H4 (cell line): ENCODE measurements at places on chromosomes 4 and X. TPM values are rescaled to one million over a fixed set of nuclear protein-coding genes. Genes with fewer than 3 reads are reported as not detected.

DNA sequence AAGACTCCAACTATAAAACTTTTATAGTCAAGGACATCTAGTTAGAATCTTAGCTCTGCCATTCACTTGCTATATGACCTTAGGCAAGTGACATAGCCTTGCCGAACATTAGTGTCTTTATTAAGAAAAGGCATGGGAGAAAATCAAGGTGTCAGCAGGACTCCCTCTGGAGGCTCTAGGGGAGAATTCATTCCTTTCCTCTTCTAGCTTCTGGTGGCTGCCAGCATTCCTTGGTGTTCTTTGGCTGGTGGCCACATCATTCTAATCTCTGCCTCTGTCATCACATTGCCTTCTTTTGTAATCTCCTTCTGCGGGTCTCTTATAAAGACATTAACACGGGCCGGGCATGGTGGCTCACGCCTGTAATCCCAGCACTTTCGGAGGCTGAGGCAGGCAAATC is 99.8 kb downstream of the PPP1R2C start:
- DNase-seq = peak; percentile 48

GRCh38 chrX:107978707-107979307 is 3.4 kb downstream of the TEX13B start:
- DNase-seq = peak; percentile 9

DNA sequence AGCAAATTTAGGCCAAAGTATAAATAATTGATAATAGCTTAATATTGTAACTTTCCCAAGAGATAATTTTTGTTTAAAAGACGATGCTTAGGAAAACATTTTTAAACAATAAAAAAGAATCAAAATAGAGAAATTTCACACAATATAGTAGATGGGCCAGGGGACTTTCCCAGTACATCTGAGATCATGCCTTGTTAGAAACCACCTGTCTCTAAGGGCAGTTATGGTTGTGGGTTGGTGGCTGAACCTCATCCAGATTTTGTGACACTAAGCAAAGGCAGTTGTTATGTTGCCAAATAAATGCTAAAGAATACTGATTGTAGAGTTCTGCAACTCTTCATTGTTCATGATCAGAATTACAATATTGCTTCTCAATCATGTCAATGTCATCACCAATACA is 270.6 kb downstream of the BANK1 start:
- DNase-seq = no peak

GRCh38 chrX:101745046-101745445 is 85.4 kb upstream of the ARMCX2 start:
- DNase-seq = no peak

DNA sequence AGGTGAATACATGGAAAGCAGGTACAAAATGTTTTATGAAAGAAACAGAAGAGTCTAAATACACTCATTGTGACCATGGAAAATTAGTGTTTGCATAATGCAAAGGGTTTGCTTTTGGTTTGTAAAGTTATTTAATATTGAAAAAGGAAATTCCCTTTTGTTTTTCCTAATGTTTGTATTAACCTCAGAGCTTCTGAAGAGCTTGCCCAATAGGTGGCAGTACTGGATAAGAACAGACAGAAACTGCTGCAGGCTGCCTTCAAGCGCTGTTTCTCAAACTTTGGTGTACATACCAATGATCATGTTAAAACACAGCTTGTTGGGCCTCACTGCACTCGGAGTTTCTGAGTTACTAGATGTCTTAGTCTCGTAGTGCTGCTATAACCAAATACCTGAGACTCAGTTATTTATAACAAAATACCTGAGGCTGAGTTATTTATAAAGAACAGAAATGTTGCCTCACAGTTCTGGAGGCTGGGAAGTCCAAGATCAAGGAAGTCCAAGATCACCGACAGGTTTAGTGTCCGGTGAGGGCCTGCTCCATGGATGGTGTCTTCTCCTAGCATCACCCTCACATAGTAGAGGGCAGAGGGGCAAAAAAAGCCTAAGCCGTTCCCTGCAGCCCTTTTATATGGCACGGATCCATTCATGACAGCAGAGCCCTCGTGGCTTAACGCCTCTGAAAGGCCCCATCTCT is 54.2 kb downstream of the SUPT20HL2 start:
- peak; percentile 59 for DNase-seq

DNA sequence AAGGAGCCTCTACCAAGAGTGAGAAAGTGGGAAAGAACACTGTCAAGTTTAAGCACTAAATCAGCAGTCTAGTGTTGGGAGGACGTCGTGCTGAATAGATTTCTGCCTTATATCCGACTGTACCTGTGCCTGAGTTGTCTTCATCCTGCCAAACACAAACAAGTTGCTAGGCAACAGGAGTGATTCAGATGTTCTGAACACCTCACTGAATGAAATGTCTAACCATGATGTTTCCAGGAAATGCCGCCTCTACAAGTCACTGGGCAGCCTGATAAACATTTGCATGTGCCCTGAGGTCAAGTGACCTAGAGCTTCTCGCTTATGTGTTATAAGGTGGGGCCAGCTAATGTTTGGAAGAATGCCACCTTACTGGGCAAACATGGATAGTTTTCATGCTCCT is 37.9 kb downstream of the SGMS2 start:
- DNase-seq = peak; percentile 7

GRCh38 chr4:82044141-82044993 is 329.4 kb downstream of the HNRNPD start:
- peak; percentile 23 for DNase-seq

DNA sequence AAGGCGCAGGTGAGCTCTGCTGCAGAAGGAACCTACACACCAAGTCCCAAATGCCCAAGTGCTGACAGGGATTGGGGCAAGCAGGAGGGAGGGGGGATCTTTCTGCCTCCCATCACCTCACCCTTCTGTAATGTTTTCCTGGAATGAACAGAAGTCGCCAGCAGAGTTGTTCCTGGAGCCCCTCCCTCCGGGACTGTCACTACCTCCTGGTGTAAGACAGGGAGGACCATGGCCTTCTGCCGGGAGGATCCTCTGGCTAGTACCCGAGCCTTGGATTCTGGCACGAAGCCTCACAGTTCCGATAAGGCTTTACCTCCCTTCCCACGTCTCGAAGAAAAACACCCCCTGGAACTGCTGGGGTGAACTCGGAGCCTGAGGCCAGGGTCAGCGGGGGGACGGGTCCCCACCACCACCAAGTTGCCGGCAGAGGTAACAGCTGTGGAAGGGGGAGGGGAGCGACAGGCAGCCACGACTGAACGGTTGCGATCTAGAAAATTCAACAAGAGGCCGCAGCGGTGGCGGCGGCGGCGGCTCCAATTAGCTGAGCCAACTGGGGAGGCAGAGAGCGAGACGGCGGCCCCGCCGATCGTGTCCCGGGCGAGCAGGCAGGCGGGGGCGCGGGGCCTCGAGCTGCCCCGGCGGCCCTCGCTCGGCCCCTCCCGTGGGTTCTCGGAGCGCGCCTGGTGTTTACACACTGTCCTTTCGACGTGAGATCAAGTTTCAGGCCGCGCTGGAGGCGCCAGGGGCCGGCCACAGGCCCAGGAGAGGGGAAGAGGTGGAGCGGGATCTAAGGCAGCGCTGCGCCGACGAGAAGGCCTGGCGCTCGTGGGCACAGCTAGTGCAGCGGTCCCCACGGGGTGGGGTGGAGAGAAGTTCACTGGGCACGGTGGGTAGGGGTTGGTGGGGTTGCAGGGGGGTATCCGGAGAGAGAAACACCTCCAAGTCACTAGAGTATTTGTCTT is 53.7 kb upstream of the BCOR start:
- DNase-seq = no peak

DNA sequence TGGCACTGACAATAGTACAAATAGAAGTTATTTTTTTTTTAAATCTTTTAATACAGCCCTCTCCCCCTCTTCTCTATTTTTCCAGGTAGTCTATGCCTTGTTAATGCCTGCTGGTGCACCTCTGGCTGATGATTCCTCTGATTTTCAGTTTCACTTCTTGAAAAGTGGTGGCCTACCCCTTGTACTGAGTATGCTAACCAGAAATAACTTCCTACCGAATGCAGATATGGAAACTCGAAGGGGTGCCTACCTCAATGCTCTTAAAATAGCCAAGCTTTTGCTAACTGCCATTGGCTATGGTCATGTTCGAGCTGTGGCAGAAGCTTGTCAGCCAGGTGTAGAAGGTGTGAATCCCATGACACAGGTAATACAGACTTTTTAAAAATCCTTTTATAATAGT is 99.1 kb downstream of the USP9X start:
- no peak for DNase-seq

DNA sequence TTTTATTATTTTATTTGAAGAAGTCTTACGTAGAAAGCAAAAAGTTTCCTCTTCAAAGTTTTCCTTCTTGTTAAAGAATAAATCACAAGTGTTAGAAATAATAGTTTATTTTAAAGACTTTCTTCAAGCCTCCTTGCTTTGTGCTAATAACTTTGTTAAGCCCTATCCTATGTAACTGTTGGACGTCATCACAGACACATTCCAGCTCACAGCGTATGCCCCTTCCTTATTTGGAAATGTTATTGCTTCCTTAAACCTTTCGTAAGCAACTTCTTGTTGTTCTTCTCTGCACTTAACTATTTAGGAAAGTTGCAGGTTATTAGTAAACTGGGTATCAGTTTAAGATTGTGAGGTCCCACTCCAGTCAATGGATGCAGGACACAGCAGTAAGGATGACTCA is 7.6 kb upstream of the SRD5A3 start:
- no peak for DNase-seq

DNA sequence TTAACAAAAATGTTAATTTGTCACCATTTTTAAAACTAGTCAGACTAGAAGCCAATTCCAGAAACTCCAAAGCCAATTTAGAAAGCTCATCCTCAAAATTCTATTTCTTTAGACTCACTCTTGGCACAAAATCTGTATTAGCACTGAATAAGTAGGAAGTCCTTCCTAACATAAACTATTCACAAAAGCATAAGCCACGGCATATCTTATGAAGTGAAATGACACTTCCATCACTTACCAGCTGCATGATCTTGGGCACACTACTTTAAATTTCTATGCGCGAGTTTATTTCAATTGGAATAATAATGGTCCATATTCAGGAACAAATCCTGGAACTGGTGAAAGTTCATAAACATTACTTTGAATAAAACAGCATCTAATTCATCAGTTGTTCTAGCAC is 1544.0 kb downstream of the TECRL start:
- DNase-seq = no peak

The FRMPD4 gene
- 0.08 and 0.21 TPM in 2 replicates for total RNA-seq

The ANTXR2 gene
- 12.9 and 14.0 TPM in 2 replicates for total RNA-seq

The FHL1 gene
- 139 and 149 TPM in 2 replicates for total RNA-seq
